ENCODE measurements at places on chromosomes 12 and 14. TPM values are rescaled to one million over a fixed set of nuclear protein-coding genes. Genes with fewer than 3 reads are reported as not detected.

The CLEC1B gene
- total RNA-seq, result not detected

GRCh38 chr14:95062220-95062619 lies 95.1 kb downstream of the DICER1 start:
- DNase-seq, result no peak

The TRIM9 gene
- 0.26 TPM for total RNA-seq

DNA sequence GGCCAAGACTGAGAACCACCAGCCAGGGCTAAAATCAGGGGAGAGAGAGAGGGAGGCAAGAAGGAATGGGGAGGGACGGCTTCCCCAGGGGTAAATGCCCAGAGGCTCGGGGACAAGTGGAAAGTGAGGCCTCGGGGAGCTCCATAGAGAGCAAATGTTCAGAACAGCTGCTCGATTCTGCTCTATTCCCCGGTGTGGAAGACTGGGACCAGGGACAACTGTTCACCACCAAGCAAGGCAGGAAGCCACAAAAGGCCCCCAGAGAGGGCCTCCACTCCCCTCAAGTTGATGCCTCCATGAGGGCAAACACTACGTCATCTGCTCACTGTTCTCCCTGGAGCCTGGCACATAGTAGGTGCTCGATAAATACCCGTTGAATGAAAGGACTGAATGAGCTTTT lies 53.5 kb downstream of the IRF2BPL start:
- no peak for DNase-seq

GRCh38 chr12:15368812-15369211 lies 46.5 kb downstream of the PTPRO start:
- DNase-seq, result no peak

- peak; percentile 67 for DNase-seq
Observed at GRCh38 chr12:56517854-56518253, 3.8 kb upstream of the RBMS2 start.

The TTC6 gene
- total RNA-seq, result 1.2 TPM

The ZBTB42 gene
- total RNA-seq, result 5.3 TPM

- DNase-seq, result no peak
Observed at GRCh38 chr12:98852181-98852580, 207.1 kb downstream of the APAF1 start.

- no peak for DNase-seq
Observed at GRCh38 chr12:68370006-68370590, 37.9 kb upstream of the MDM1 start.
